ENCODE measurements at places on chromosomes 7 and 10.

- H3K4me3 ChIP-seq = no peak overlapping the region
- DNase-seq = no peak
- peaks cover 33% of the 10 kb centered on the region for H3K27me3 ChIP-seq
- H3K27ac ChIP-seq = no peak overlapping the region
These were observed 96.8 kb upstream of the LSM8 start for GRCh38 chr7:118087126-118087525.

DNA sequence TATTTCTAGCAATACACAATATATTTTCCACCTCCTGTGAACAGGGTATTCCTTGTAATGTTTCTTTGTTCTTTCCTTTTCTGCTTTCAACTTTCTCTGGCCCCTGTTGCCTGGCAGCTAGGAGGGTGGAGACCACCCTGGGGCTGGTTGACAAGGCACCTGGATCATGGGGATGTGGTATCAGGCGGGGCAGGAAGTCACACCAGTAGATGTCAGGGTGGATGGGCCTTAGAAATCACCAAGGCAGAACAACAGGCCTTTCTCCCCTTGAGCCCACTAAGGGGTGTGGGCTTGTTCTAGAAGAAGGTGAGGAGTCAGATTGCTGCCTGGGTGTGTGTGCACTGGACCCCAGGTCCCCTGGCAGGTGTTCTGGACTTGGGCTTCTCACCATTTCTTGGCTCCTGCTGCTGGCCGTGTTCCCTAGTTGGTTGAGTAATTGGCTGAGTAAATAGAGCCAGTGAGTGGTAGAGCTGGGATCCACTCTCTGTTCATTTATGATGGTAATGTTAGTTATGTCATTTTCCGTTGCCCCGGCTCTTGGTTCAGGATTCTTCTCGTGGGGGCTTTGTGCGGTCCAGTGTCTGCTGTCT, 24.9 kb downstream of the ZNF783 start:
- no peaks in the 10 kb centered on the region for H3K27me3 ChIP-seq
- no peak overlapping the region for H3K4me3 ChIP-seq
- peaks cover 46% of the 10 kb centered on the region for H3K36me3 ChIP-seq
- H3K27ac ChIP-seq = no peak overlapping the region

- no peak overlapping the region for H3K27ac ChIP-seq
- H3K4me1 ChIP-seq = no peaks in the 10 kb centered on the region
- H3K27me3 ChIP-seq = no peaks in the 10 kb centered on the region
- no peak overlapping the region for H3K4me3 ChIP-seq
- peaks cover 13% of the 10 kb centered on the region for H3K36me3 ChIP-seq
These were observed 260.6 kb downstream of the RNLS start for GRCh38 chr10:88322324-88323063.

- H3K4me3 ChIP-seq = no peak overlapping the region
- no peaks in the 10 kb centered on the region for H3K36me3 ChIP-seq
- no peak for DNase-seq
- no peak overlapping the region for H3K27ac ChIP-seq
These were observed 390.0 kb downstream of the ARL4A start for GRCh38 chr7:13077466-13077865.

DNA sequence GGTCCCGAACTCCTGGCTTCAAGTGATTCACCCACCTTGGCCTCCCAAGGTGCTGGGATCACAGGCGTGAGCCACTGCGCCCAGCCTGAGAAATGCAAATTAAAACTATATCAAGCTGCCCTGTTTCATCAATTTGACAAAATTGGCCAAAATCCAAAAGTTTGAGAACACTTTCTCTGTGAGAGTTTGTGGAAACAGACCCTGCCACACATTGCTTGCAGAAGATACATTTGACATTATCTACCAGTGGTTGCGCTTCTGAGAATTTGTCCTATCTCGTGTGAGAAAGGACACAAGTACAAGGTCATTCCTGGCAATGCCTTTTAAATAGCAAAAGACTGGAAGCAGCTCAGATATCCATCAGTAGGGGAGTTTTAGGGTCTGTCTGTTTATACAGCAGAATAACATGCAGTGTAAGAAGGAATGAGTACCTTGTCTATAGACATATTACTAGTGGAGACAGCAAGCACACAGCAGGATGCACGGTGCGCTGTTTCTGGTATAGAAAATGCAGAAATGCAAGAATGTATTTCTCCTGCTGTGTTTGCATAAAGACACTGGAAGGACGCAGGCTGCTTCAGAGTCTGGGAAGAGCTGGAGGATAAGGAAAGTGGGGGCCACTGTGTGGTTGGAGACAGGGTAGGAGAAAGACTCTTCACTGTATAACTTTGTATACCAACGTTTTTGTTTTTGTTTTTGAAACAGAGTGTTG, 4.3 kb downstream of the LHPP start:
- H3K4me1 ChIP-seq = peaks cover 26% of the 10 kb centered on the region
- H3K36me3 ChIP-seq = peaks cover 6% of the 10 kb centered on the region
- H3K27me3 ChIP-seq = no peaks in the 10 kb centered on the region
- H3K27ac ChIP-seq = peak overlapping the region; percentile 53

DNA sequence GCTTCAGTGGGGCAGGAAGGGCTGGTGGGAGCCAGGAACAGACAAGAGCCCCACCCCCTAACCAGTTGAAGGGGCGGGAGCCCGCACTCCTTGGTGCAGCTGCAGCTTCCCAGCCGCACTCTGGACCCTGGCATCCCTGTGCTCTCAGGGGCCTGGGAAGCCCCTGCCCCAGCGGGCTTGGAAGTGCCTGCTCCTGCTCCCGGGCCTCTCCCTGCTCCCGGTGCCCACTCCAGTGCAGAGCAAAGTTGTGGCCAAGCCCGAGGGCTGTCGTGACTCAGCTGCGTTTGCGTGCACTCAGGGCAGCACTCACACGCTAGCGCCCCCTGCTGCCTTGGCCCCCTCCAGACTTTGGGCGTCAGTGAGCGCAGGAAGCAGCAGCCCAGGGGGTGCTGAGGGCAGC, 883.8 kb downstream of the LRMDA start:
- H3K27ac ChIP-seq = no peak overlapping the region
- no peak overlapping the region for H3K4me3 ChIP-seq
- DNase-seq = no peak
- H3K36me3 ChIP-seq = no peaks in the 10 kb centered on the region

DNA sequence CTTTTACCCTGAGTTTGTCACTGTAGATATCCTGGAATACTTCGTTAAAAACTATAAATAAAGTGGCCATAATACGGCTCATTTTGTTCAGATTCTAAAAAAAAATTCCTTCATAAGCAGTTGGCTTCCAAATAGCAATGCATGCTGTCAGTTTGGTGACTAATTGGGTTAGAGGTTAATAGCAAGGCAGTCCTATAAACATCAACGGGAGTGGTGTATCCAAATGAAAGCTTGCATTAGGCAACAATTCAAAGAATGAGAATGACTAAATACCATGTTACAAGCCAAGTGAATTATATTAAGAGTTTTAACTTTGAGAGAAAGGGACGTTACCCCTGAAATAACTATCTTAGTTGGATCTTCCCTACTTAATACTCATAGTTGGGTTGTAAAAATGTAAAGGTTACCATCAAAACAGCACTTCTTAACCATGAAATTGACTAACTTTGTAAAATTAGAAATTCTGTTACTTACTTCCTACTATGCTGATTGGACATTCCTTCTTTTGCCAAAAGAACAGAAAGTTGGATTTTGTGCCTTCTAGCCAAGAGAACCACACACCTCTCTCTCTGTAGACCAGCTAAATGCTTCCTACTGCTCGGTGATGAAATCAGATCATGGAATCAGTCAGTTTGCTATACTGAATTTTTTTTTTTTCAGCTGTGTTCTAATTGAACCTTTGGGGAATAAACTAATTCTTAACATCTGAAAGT, 98.0 kb downstream of the KAT6B start:
- H3K27me3 ChIP-seq = no peaks in the 10 kb centered on the region
- no peak overlapping the region for H3K27ac ChIP-seq
- no peak overlapping the region for H3K4me3 ChIP-seq
- no peak for DNase-seq
- H3K4me1 ChIP-seq = peaks cover 64% of the 10 kb centered on the region

DNA sequence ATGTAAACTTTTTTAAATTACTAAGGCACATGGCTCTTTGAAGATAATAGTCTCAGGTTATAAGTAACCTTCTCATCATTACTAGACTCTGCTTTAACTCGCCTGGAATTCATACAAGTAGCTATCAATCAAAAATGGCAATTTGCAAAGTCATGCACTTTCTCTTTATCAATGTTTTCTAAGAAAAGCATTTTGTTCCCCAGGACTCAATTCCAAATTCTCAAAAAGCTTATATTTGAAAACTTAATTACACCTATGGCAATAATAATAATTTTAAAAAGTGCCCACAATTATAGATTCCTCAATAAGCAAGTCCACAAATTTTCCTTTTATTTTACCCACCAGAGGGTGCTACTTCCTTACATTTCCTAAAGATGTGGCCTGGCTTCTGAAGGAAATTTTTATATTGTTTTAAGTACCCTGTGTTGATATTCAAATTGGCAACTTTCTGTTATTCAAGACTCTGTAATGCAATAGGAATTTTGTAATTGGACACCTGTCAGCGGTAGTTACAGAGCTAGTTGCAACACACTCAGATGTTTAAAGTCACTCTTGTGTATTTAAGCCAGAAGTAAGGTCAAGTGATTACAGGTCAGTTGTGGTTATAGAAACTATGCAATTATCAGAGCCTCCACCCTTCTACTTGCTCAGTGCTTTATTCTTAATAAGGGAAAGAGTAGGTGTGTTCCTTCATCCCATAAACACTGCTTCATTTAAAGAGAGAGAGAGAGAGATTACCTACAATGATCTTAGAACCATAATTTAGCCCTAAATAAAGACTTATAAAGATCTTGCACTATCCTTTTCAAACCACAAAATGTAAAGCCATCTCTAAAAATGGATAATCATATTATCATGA, 47.1 kb upstream of the HYAL4 start:
- H3K27ac ChIP-seq = no peak overlapping the region
- H3K36me3 ChIP-seq = no peaks in the 10 kb centered on the region
- H3K27me3 ChIP-seq = peaks cover 3% of the 10 kb centered on the region
- H3K4me3 ChIP-seq = no peak overlapping the region
- DNase-seq = no peak

DNA sequence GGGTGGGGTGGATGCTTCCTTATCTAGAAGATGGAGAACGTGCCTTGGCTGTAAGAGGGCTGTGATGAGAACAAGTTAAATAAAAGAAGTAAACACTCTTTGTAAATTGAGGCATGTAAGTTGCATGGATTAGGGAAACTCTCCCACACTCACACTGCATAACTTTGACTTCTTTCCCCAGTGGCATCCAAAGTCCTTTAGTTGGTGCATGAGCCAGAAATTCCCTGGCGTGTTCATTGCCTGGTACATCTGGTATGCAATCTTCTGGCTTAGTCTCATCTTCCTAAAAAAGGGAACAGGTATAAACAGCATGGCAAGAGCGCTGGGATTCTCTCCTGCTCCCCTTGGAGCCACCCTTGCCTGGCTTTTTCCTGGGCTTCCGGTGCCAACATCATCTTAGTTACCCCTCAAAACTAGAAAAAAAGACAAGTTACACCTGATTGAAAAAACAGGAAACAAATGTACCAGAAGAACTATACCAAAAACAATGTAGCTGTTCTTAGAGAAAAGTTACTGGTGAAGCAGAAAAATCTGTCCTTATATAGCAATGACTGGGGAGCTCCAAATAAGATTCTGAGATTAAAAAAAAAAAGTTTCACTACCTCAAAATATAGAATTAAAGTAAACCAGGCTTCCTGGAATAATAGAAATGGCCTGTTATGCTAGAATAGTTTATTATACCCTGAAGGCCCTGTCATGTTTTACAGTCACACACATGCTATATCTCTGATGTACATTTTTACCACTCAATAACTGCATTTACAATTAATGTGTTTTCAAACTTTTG, 9.9 kb downstream of the RP9 start:
- DNase-seq = no peak
- peaks cover 4% of the 10 kb centered on the region for H3K4me1 ChIP-seq
- H3K27me3 ChIP-seq = no peaks in the 10 kb centered on the region
- H3K27ac ChIP-seq = peak overlapping the region; percentile 55
- no peak overlapping the region for H3K4me3 ChIP-seq

DNA sequence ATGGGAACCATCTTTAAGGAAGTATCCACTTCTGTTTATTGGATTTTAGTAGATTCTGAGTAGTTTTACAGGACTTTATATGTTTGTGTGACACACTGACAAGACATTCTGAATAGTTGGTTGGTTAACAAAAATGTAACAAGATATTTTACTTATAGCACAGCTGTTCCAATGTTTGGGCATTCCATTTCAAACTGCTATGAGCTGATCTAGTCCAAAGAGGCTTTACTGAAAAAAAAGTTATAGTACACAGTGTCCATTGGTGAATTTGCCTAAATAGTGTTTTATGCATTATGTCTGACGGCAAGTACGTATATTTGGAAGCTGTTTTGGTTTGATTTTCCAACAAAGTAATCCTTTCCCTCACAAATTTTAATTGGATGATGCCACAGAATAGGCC, 99.1 kb downstream of the SAMD9 start:
- no peaks in the 10 kb centered on the region for H3K27me3 ChIP-seq
- DNase-seq = no peak
- H3K36me3 ChIP-seq = no peaks in the 10 kb centered on the region
- H3K4me3 ChIP-seq = no peak overlapping the region
- no peak overlapping the region for H3K27ac ChIP-seq

- no peak overlapping the region for H3K27ac ChIP-seq
- DNase-seq = no peak
- no peak overlapping the region for H3K4me3 ChIP-seq
These were observed 78.1 kb downstream of the FZD1 start for GRCh38 chr7:91342346-91342745.

- no peak for DNase-seq
- H3K4me1 ChIP-seq = peaks cover 36% of the 10 kb centered on the region
- peaks cover 2% of the 10 kb centered on the region for H3K36me3 ChIP-seq
These were observed 1.5 kb downstream of the CRPPA start for GRCh38 chr7:16419859-16420258.

- no peak for DNase-seq
- no peaks in the 10 kb centered on the region for H3K4me1 ChIP-seq
- H3K4me3 ChIP-seq = no peak overlapping the region
- H3K27ac ChIP-seq = no peak overlapping the region
These were observed 190.0 kb upstream of the CACNA2D1 start for GRCh38 chr7:82633592-82633991.

GRCh38 chr7:50695026-50695425, 87.7 kb downstream of the GRB10 start:
- no peak overlapping the region for H3K4me3 ChIP-seq
- no peaks in the 10 kb centered on the region for H3K27me3 ChIP-seq
- no peak for DNase-seq
- peaks cover 10% of the 10 kb centered on the region for H3K4me1 ChIP-seq
- no peak overlapping the region for H3K27ac ChIP-seq

DNA sequence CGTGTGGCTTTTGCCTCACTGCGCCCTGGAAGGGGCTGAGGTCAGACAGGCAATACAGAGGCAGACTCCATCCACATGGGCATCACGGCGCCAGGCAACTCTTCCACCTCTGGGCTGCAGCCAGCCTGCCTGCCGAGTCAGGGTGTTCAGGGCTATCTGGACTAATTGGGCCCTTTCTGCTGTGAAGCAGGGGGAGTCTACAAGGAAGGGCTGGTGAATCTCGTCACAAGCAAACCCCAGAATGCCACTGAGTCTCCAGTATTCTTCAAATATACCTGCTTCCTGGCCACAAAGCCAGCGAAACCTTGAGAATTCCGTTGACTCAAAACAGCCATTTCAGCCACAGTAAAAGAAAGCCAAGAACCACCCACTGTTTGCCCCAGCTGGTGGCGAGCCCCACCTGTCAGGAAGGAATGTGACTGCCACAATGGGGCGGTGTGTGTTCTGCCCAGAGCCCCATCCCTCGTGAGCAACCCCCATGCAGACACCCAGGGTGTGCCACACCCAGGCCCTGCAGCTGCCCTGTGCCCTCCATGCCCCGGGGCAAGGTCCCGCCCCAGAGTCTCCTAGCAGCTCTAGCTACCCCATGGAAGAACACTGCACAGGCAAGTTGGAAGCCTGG, 117.3 kb downstream of the FAM53B start:
- H3K27me3 ChIP-seq = no peaks in the 10 kb centered on the region
- peak; percentile 71 for DNase-seq

Measured in activated T-cell treated with anti-CD3 and anti-CD28 coated beads, Interleukin-2, amount 50 U/mL, for 24 hours (primary cell).